Activated T-helper 9 cell treated with anti-CD3 and anti-CD28 coated beads, Interleukin-2, amount 50 U/mL, for 16 hours (primary cell): ENCODE measurements at places on chromosomes 2 and 18.

DNA sequence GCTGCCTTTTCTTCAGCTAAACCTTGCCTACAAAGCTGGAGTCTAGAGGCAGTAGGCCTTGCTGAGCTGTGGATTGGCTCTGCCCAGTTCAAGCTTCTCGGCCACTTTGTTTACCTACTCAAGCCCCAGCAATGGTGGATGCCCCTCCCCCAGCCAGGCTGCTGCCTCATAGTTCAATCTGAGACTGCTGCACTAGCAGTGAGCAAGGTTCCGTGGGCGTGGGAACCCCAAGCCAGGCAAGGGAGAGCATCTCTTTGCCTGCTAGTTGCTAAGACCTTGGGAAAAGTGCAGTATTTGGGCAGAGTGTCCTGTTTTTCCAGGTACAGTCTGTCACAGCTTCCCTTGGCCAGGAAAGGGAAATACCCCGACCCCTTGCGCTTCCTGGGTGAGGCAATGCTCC, 68.9 kb downstream of the VAPA start:
- no peak for DNase-seq

DNA sequence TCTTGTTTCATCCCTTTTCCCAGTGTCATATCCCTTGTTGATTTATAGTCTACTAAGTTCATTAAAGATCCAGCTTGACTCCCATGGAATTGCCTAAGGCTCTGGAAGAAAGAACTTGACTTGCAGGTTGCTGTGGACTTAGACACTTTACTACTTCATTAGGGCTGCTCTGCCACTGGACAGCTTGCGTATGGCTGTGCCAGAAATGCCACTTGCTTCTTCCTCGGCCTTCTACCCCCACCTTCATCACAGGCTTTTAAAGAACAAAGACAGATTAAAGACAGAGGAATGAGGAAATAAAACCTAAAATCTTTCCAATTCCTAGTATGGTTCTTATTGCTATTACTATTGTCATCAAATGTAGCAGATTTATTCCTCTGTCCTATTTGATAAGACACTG, 591.7 kb downstream of the BCL11A start:
- DNase-seq: no peak

GRCh38 chr2:199581408-199581807, 123.7 kb upstream of the SATB2 start:
- DNase-seq: no peak

DNA sequence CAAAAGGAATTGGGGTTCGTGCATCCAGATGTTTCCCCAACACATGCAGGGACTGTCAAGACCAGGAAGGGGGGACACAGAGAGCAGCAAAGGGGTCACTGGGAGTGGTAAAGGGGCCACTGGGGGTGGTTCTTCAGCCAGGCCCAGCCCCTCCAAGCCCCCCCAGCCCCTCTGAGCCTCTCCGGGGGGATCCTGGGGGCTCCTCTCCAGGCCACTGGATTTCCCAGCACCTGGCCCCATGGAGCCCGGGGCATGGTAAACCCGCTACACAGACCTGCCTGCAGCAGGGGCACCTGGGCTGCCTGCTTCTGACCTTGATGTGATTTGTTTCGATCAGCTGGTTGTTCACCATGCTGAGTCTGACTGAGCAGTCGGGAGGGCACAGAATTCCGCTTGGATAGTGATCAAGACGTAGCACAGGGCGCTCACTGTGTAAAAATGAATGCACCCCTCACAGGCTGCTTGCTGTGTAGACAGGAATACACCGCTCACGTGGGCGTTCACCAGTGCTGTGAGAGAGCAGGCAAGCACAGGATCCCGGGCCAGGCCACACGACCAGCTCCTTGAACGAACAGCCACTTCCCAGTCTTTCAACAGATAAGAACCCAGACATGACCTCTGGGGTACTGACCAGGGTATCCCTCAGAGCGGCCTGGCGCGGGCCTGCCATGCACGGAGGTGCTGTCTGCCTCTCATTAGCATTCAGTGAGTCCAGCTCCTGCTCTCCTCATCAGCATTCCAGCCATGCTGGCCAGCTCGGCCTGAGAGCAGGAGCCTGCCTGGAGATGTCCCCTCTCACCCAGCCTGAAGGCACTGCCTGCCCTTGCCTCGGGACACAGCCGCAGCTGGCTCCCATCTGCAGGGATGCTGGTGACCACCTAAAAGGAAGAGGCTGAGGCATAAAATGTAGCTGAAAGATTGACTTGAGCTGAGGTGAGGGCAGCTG, 73.3 kb upstream of the OTOS start:
- DNase-seq: no peak

DNA sequence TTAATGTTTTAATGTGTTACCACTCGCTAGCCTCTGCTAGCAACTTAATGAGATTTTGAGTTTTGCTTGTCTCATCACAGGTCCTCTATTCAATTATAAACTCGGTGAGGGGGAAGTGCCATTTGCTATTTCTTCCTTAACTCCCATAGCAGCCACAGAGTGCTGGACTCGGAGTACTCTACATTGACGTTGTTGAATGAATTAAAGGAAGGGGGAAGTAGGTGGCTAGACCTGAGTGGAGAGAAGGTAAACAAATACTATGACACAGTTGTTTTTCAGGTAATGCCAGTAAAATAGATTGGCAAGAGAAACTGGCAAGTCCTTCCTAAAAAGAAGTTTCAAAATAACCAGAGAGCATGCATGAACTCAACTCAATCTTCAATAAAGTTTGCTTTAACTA, 339.3 kb downstream of the HRH4 start:
- no peak for DNase-seq

- no peak for DNase-seq
These were observed 12.1 kb downstream of the SP3 start for GRCh38 chr2:173953047-173953424.

GRCh38 chr18:44837482-44838180, 156.9 kb downstream of the SETBP1 start:
- no peak for DNase-seq

DNA sequence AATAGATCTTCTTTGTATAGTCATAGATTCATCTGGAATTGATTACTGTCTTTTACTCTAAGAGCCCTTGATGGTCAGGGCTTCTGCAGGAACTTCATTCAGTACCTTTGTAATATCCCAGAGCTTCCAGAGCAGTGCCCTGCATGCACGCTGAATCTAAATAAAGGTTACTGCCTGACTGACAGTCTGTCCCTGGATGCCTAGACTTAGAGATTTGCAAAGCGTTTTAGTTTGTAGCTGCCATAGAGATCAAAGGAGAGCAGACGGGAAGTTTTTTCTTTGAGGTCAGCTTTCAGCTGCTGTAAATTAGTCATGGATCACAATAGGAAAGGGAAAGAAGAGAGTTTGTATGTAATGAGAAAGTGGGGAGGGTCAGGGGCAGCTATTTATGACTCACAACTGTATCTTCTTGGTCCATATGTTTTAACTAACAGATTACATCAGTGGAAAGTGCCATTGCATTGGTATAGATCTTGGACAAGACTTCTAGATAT, 45.2 kb upstream of the NYAP2 start:
- DNase-seq: no peak

- DNase-seq: no peak
These were observed 202.9 kb upstream of the NT5C1B start for GRCh38 chr2:18792226-18792629.
